Activated CD4-positive, alpha-beta T cell treated with anti-CD3 and anti-CD28 coated beads, Interleukin-2, amount 10 ng/mL, durations not matched to agents 7 days and 5 days (primary cell): ENCODE measurements at places on chromosomes 6 and 20.
A peak's percentile ranks its signal among the peaks of the same experiment; 100 is the strongest.

- DNase-seq = peak; percentile 78
Observed at GRCh38 chr6:27688014-27688586, 215.2 kb upstream of the ZNF184 start.

DNA sequence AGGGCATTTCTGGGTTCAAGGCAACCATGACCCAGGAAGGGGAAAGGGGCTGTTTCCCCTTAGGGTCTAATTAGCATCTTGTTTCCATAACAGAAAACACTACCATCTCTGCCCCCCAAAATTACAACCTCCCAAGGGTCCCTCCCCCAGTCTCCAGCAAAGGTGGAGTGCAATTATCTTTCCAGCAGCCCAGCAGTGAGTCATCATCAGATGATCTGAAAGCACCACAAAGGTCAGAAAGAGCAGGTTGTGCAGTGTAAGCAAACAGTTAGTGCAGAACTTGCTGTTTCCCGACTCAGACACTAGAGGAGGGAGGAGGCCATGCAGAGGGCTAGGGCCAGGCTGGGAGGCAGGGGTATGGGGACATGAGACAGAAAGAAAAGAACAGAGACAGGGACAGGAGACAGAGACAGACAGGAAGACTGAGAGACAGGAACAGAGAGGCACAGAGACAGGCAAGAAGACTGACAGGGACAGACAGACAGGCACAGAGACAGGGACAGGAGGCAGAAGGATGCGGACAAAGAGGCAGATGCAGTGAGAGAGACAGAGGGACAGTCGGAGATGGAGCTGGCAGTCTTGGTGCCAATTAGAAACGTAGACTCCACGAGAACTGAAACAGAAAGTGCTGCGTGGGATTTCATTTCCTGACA is 62.5 kb downstream of the PYGB start:
- peak; percentile 64 for DNase-seq

DNA sequence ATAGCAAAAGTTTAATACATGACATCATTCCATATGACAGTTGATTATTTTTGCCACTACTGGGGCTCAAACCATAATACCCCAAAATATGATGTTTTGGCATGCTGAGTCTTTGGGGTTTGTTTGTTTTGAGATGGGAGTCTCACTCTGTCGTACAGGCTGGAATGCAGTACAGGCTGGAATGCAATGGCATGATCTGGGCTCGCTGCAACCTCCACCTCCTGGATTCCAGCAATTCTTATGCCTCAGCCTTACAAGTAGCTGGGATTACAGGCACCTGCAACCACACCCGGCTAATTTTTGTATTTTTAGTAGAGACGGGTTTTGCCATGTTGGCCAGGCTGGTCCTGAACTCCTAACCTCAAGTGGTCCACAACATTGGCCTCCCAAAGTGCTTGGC is 1.3 kb upstream of the MRS2 start:
- DNase-seq = no peak

DNA sequence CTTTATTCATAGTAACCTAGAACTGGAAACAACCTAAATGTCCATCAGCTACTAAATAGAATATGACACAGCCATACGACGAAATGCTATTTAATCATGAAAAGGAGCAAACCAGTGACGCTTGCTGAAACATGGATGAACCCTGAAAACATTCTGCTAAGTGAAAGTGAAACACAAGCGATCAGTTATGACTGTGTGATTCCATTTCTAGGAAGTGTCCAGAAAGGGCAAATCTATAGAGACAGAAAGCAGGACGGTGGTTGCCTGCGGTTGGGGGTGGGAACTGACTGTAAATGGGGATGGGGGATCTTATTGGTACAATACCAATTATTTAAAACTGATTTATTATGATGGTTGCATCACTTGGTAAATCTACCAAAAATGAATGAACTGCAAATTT is 126.8 kb downstream of the IPCEF1 start:
- peak; percentile 62 for DNase-seq

GRCh38 chr6:30626484-30627366 is at the start of gene ATAT1:
TSS of gene ATAT1 (plus strand) at chr6:30626874.
- DNase-seq = peak; percentile 90

- peak; percentile 54 for DNase-seq
Observed at GRCh38 chr20:5448449-5449118, 131.8 kb upstream of the PROKR2 start.

DNA sequence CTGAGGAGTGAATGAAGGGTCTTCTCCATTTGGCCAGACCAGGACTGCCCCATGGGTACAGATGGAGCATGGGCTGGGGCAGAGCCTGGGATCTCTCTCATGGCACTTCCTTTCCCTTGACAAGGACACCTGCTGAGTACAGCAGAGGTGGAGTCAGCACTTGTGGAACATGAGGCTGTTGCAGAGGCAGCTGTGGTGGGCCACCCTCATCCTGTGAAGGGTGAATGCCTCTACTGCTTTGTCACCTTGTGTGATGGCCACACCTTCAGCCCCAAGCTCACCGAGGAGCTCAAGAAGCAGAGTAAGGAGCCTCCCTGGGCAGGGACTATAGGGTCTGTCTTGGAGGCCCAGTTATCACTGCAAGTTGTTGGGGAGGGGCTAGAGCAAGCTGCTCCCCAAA is 29.6 kb downstream of the GSS start:
- DNase-seq = no peak

- DNase-seq = peak; percentile 12
Observed at GRCh38 chr6:134908906-134909516, 40.9 kb downstream of the ALDH8A1 start.

- DNase-seq = no peak
Observed at GRCh38 chr6:112477125-112477524, 130.0 kb downstream of the RFPL4B start.
